ENCODE measurements at places on chromosomes 4 and X.

GRCh38 chr4:7595934-7596461 is 161.3 kb upstream of the PSAPL1 start:
- DNase-seq = no peak

DNA sequence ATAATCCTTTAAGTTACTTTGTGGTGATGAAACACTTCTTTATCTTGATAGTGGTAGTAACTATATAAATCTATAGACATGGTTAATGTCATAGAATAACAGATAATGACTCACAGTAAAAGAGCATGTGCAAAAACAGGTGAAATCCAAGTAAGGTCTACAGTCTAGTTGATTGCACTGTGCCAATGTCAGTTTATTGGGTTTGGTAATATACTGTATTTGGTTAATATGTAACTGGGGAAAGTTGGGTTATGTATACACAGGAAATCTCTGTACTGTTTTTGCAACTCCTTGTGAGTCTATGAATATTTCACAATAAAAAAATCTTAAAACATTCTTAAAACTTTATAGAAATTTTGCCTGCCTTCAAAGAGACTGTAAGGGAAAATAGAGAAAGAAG is 1067.6 kb upstream of the FTHL17 start:
- no peak for DNase-seq

DNA sequence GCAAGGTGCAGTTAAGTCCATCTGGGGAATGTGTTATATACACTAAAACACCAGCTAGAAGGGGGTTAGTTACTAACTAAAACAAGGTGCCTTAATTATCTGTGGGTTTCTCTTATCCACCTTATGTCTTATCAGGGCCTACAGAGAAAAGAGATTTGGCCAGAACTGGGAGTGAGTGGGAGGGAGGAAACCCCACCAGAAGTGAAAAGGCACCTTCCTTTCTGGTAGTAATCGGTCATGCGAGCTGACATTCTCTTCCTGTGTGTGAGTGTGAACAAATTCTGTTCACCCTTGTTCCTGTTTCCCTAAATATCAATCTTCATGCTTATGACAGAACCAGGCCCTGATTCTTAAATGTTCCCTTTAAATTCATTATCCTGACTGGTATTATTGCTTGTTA is 43.5 kb downstream of the SRPX2 start:
- no peak for DNase-seq

DNA sequence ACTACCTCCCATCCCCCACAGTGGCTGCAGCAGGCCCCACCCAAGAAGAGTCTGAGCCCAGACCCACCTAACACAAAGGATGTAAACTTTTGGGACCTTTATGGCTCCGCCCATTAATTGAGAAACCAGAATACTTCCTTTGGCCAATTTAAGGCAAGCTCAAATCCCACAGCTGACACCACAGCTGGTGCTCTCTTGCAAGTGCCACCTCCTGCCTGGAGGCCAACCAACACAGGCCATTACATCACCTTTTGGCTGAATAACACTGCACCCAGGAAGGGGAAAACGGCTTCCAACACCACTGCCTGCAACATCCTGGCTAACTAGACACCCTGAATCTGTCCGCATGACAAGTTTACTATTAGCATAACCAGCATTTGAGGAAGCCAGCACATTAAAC is 248.8 kb downstream of the PRDM5 start:
- no peak for DNase-seq

DNA sequence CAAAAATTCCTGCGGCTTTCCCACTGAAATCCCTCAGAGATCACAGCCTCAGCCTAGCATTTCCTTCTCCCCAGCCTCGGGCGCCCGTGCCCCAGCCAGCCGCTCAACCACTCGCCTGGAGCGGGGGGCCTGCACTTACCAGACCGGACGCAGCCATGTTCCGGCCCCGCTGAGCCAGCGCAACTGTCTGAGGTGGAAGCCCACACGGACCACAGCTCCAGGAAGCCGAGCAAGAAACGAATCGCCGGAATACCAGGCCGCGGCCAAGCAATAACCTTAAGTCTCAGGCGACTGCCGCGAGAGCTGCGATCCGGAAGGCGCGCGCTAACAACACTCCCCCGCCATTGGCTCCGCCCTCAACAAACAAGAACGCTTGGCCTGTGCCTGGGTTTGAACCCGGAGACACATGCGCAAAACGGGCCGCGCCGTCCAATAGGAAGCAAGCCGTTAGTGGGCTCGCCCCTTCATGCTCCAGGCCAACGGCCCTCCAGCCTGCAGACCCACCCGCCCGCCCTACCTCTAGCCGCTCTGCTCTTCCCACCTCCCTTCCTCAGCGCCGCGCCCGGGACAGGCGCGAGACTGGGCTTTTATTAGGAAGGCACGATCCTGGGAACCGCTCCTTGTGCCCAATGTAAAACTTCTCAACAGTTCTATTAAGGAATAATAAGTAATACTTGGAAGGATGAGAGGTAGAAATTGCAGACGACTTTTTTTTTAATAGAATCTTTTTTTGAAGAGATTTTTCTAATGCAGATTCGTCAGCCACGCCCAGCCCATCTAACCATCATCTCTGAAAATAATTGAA is at the start of gene CENPC:
Gene CENPC, minus strand, starts transcription at position 305 of the 805 bp plus-strand sequence. Its CDS starts 148 bp downstream, at position 157.
- DNase-seq = peak; percentile 74

- DNase-seq = no peak
Observed at GRCh38 chr4:138223231-138223910, 18.8 kb downstream of the SLC7A11 start.

GRCh38 chr4:37673538-37674192 is 12.5 kb downstream of the RELL1 start:
- no peak for DNase-seq

DNA sequence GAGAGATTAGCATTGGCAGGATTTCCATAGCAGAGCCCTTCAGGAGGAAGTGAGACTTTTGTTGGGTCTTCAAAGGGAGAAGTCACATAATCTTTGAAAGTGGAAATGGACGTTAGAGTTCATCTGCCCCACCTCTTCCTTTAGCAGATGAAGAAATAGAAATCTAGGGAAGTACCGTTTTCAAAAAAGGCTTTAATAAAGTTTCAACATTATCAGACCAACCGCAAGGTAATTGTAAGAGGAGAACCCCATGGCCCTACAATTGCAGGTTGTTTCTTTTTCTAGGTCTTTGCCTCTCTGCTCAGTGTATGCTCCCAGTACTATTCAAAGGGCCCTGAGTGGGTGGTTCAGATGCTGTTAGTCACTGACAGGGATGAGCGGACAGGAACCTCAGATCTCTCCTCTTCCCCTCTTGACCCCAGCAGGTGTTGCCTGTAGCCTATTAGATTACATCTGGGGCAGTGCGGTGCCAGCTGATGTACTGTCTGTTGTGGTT is 48.6 kb upstream of the AP1S2 start:
- DNase-seq = no peak

- DNase-seq = no peak
Observed at GRCh38 chr4:43339435-43339834, 446.9 kb downstream of the GRXCR1 start.

- no peak for DNase-seq
Observed at GRCh38 chr4:152870606-152871005, 65.5 kb upstream of the FHDC1 start.

DNA sequence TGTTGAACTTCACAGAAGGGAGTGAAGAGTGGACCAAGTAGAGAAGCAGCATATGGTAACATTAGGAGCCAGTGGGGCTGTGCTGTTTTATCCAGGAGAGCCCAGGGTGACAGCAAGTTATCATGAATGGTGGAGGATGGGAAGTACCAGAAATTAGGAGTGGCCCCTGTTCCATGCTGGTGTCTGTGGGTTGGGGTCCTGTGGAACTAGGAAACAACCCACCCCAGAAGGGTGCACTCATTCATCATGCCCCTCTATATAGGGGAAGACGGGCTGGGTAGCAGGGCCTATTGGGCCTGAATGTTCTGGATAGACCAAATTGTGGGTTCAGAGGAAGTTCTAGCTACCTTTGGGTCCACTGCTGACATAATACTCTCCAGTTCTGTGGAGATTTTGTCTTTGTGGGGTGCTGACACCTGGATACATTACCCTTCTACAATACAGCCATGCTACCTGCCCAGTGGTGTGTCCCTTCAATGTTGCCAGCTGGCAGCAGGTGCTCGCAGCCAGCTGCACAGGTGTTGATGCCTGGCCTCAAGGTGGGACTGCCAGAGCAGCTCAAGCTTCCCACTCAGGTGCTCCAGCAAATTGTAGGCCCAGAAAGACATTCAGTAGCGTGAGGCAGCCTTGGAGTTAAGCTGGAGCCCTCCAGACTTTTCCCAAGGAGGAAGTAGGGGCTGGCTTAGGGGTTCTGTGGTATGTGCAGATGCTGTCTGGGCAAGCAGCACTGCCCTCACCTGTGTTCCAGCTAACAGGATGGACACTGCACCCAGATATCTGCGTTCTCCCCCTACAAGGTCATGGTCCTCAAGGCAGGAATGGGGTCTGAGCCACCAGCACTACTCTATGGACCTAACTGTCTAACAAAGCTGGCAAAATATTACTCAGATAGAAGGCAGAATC is 106.5 kb downstream of the NHSL2 start:
- DNase-seq = no peak

GRCh38 chr4:33187035-33187434 is 2466.9 kb downstream of the PCDH7 start:
- no peak for DNase-seq

DNA sequence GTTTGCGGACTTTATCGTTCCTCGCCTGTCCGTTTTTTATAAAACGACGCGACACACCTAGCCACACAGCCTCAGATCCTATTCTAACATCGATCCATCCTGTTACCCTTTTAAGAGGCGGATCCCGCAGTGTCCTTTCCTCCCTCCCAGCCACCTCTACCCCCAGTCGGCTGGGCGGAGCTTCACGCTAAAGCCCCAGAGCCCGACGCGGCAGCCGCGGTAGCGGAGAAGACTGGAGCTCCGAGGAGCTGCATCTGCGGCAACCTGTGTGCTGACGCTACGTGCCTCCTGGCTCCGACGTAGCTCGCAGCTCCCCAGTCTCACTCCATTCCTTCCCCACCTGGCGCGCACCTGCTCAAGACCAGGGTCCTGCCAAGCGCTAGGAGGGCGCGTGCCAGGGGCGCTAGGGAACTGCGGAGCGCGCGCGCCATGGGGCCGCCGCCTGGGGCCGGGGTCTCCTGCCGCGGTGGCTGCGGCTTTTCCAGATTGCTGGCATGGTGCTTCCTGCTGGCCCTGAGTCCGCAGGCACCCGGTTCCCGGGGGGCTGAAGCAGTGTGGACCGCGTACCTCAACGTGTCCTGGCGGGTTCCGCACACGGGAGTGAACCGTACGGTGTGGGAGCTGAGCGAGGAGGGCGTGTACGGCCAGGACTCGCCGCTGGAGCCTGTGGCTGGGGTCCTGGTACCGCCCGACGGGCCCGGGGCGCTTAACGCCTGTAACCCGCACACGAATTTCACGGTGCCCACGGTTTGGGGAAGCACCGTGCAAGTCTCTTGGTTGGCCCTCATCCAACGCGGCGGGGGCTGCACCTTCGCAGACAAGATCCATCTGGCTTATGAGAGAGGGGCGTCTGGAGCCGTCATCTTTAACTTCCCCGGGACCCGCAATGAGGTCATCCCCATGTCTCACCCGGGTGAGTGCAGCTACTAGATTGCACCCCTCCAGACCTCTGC is at the start of gene RNF128:
Gene RNF128, plus strand, starts transcription at position 217 of the 953 bp plus-strand sequence. Its CDS starts 213 bp downstream, at position 430.
- DNase-seq = peak; percentile 79

GRCh38 chr4:57265831-57266582 is 155.8 kb upstream of the IGFBP7 start:
- no peak for DNase-seq

DNA sequence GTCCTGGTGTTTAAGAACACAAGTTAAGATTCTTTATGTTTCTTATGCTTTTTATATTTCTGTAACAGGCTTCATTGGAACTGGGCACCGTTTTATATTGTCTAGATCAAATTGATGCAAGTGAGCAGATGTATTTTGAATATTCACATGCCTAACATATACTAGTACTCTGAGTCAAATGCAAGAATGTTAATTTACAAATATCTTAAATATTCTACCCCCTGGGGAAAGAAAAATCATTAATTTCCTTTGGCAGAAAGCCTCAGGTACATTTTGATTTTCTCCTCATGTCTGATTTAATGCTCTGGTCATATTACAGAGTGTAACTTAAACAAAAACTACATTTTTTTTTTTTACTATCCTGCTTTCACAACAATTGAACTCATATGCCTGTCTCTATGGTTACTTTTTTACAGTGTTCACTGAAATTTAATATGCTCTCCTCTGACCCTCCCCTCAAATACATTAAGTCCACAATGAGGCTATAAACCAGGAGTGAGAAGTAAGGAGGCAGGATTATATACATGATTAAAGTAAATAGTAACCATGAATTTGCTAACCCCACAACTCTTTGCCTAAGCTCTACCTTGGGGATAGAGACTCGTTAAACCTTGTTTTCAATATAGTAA is 2.4 kb upstream of the NSUN7 start:
- no peak for DNase-seq

DNA sequence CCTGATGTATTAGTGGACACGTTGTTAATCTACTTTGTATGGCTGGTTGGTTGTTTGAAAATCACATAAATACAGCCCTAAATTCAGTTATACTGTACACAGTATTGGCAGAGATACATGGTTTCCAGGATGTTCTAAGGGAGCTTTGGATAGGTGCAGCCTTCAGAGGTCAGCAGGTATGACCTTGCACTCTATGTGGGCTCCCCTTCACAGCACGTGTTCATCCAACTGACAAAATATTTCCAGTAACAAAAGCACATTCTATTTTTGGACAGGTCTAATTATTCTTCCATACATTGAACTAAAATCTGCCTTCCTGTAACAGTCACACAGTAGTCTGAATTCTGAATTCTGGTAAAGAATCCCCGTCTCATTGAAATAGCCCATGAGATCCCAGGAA is 92.8 kb upstream of the RAPGEF2 start:
- no peak for DNase-seq

DNA sequence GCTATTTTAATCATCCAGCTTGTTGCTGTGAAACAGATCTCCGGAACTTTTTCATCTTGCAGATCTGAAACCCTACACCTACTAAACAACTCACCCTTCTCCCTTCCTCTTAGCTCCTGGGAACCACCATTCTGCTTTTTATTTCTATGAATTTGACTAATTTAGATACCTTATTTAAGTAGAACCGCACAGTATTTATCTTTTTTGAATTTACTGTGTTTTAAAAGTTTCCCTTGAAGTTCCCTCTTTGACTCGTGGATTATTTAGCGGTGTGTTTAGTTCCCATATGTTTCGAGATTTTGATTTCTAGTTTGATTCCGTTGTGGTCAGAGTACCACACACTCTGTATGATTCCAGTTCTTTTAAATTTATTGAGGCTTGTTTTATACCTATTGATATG is 44.6 kb downstream of the EIF2S3 start:
- no peak for DNase-seq

GRCh38 chr4:76155979-76156378 is 7.8 kb upstream of the NUP54 start:
- DNase-seq = no peak

DNA sequence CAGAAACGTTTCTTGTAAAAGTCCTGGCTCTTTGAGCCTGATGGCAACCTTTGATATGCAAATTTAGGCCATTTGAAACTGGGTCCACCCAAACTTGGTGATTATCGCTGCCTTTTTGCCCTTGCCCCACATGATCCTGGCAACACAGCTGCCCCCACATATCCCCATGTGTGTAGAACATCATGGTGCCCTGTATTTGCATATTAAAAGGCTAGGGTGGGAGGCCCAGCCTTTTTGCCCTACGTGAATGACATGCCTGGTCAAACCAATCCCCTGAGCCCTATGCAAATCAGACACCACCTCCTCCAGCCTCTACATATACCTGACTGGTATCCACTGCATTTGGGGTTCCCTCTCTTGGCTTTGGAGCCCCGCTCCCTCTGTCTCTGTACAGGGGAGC is 202.4 kb downstream of the MAB21L2 start:
- DNase-seq = no peak
